ENCODE measurements at places on chromosomes 3 and 15. TPM values are rescaled to one million over a fixed set of nuclear protein-coding genes. Genes with fewer than 3 reads are reported as not detected.

Gene DAZL
- total RNA-seq: not detected

Gene SNX33
- total RNA-seq: 14.6 TPM

Gene SLC28A1
- not detected for total RNA-seq

Gene CPA3
- total RNA-seq: not detected

Gene A4GNT
- not detected for total RNA-seq

Gene TUSC7
- not detected for total RNA-seq
